ENCODE measurements at places on chromosomes 16 and 17.

- no peak for DNase-seq
Measured at GRCh38 chr17:72922219-72922618, 170.3 kb downstream of the SLC39A11 start.

GRCh38 chr17:56030009-56030624 is 123.2 kb upstream of the ANKFN1 start:
- DNase-seq = no peak

GRCh38 chr16:3214904-3215600 is 19.9 kb downstream of the ZNF200 start:
- no peak for DNase-seq

DNA sequence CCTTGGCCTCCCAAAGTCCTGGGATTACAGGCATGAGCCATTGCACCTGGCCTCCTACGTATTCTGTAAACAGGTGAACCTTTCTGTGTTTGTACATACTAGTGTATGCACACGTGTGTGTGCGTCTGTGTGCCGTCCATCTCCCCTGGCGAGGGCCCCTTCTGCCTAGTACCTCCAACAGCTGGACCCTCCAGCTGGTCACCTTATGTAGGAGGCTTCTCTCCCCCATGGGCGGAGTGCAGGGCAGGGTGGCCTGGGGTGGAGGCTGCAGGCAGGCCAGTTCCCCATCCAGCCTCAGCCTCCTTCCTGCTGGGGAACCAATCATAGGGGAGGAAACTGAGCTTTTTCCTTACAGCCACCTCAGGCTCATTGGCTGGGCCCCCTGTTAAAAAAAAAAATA is 24.4 kb upstream of the DOC2B start:
- no peak for DNase-seq

- no peak for DNase-seq
Measured at GRCh38 chr17:17820463-17821158, 16.2 kb downstream of the SREBF1 start.

GRCh38 chr16:87464691-87465300 is 28.0 kb downstream of the ZCCHC14 start:
- peak; percentile 33 for DNase-seq

GRCh38 chr16:49800876-49801275 is 55.0 kb downstream of the ZNF423 start:
- DNase-seq = no peak

DNA sequence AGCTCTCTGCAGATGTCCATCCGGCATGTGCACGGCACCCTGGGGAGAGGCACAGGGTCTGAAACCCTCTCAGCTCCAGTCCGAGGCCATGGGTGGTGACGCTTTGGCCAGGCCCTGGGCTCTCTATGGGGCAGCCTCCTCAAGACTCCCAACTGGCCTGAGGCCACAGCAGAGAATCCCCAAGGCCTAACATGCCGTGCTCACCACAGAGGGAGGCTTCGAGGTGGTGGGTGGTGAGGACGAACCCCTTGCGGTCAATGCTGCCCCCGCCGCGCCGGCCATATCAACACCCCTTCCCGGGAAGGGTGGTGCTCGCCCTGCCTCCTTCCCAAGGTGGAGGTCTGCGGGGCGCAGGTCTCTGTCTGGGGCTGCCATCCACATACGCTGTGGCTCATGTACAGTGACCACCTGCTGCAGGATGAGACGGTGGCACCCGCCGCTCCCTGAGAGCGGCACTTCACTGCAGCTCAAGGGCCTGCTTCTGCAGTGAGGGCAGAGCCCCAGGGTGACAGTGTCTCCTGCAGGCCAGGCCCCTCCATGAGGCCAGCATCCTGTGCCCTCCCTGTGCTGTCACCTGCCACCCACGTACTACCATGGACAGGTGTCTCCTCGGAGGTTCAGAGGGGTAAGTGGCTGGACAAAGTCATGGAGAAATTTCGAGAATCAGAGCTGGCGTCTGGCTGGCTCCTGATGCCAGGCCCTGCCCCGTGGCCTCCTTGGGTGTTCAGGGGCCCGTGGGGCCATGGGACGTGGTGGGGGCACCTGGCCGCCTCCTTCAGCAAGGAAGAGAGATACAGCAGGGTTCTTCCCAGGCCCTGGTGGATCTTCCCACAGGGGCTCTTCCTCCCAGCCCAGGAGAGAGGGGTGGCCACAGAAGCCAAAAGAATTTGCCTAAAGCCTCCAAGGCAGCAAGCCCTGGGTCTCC is 54.6 kb upstream of the ACSF3 start:
- DNase-seq = no peak

GRCh38 chr16:15765116-15765515 is 91.7 kb downstream of the MYH11 start:
- DNase-seq = no peak

DNA sequence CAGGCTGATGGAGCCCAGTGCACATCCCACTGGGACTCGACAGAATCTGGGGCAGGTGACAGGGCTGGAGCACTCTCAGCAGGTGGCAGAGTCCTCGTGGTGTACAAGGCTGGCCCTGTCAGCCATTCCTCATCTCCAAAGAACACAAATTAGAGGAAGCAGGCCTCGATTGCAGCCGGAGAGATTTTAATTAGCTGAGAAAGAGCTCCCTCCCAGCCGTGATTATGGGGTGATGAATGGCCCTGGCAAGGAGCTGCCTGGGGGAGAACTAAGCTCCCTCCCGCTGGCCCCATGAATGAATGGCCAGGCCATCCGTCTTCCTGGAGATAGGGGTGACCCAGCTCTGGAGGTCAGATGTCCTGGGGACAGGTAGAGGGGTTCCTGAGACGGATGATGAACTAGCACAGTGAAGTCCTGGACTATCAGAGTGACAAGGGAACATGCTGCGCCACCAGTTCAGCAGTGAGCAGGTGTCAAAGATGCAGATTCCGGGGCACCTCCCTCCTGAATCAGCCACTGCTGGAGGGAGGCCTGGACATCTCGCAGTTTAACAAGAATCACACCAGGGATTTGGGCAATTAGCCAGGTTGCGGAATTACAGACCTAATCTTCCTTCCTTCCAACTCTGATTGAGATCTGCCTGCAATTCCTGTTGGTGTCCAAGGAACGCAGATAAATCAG is 35.5 kb downstream of the PIMREG start:
- DNase-seq = no peak

DNA sequence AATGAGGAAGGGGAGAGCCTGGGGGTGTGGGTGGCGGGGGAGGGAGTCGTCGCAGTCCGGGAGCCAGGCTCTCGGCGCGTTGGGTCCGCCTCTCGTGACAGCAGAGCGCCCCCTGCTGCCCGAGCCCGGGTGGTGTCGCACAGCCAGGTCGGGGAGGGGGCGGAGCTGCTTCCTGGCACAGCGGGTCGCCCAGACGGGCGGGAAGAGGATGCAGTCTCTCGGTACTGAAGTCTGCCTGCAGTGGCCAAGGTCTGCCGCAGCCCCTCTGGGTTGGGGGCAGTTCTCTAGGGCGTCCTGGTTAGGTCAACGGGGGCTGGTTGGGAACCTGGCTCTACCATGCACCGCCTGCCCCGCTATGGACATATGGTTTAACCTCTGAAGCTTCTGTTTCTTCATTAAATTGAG is 38.2 kb upstream of the CCDC182 start:
- DNase-seq = peak; percentile 2

- no peak for DNase-seq
Measured at GRCh38 chr16:12540290-12540689, 263.4 kb downstream of the CPPED1 start.

DNA sequence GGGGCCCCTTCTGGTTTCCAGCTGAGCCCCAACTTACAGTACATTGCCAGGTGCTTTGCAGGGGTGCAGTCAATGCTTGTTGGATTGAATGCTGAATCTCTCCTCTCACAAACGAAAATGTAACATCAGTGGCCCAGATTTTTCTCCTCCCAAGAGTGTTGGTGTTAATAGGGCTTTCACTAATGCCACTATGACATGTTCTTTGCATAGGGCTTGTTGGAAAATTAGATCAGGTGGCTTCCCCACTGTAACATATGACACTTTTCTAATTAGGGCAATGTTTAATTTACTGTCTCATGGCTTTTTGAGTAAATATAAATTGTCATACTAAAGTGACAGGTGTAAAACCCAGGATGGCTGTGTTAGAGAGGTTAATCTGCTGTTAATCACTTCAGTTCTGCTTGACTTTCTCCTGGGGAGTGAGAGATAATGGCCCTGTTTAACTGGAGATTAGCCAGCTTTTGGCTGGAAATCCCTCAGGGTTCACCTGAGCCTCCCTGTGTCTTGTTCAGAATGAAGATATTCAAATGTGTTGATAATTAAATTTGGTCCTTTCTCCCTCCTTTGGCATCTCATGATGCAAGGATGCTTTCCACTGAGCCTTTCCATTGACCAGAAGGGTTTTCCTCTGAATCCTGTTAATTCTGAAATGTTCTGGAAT is 502.3 kb downstream of the RBFOX1 start:
- no peak for DNase-seq

DNA sequence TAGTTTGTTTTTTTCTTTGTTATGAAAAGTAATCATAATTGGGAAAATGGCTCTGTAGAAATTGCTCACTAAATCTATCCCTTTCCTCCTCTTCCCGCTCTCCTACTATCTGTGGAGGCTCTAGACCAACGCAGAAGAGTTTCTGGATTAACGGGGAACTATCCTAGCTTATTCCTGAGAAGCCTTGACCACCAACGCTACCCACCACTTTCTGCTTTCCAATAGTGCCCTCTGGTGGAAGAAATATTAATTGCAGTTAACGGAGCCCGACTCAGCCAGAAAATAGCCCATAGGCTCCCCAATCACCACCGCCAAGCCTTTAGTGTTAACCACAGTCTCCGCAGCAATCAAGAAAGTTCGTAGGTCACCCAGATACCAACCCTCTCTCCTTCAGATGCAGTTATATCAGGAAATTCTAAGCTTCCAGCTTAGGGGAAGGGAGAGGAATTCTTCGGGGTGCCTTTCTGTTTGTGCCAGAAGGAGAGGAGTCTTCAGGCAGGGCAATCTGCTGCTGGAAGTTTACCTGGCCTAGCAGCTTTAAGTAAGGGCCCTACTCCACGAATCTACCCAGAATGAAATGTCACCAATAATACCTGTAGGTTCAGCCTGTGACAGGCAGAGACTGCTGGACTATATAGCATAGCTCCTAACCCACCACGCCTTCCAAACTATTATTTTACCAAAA is 23.0 kb upstream of the NSRP1 start:
- DNase-seq = no peak
